ENCODE measurements at places on chromosomes 3 and 15.

DNA sequence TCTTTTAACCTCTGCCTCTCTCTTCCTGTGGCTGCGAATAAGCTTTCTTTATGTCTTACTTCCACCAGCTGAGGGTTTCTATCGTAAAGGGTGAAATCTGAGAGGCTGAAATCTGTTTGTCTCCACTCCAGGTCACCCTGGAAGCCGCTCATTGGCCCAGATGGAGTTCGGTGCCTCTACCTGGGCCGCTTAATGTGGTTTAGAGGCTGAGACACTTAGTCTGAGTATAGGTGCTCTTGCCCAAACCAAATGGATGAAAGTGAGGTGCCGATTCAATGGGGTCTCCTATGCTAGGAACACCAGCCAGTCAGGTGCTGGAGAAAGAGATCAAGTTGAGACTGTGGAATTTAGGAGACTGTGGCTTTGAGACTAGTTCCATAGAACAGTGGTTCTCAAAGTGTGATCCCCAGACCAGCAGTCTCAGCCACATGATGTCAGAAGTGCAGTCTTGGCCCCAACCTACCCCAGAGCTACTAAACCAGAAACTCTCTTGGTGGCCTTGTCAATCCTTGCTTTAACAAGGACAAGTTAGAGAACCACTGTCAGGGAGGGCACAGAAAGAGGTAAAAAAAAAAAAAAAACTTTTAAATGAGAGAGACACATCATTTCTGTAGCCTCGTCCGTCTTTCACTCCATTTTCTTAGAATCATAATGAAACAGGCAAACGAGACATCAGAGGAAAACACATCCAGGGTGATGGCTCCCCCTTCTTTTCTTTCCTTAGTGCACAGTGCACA is 54.9 kb upstream of the CCR2 start:
- DNase-seq: no peak

DNA sequence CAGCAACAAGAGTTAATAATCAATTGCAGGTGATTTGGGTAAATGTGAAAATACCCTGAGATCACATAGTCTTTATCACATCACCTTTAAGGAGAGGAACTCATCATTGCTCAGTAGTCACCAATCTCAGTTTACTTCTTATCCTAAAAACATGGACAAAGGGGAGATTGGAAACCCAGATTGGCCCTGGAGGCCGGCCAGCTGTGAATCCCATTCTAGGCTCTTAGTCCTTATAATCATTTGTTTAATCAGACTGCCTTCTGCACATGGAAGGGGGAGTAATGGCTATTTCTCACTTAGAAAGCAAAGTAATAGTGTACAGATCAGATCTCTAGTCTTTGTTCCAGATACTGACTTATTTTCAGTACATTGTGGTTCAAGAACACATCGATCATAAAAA is 37.2 kb upstream of the CPB1 start:
- no peak for DNase-seq

- DNase-seq: no peak
Measured at GRCh38 chr3:128367761-128368160, 98.9 kb downstream of the DNAJB8 start.

DNA sequence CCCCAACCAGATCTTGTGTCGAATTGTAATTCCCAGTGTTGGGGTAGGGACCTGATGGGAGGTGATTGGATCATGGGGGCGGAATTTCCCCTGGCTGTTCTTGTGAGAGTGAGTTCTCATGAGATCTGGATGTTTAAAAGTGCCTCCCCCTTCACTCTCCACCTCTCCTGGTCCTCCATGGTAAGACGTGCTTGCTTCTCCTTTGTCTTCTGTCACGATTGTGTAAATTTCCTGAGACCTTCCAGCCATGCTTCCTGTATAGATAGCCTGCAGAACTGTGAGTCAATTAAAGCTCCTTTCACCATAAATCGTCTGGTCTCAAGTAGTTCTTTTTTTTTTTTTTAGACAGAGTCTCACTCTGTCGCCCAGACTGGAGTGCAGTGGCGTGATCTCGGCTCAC is 42.3 kb downstream of the NR1D2 start:
- no peak for DNase-seq

DNA sequence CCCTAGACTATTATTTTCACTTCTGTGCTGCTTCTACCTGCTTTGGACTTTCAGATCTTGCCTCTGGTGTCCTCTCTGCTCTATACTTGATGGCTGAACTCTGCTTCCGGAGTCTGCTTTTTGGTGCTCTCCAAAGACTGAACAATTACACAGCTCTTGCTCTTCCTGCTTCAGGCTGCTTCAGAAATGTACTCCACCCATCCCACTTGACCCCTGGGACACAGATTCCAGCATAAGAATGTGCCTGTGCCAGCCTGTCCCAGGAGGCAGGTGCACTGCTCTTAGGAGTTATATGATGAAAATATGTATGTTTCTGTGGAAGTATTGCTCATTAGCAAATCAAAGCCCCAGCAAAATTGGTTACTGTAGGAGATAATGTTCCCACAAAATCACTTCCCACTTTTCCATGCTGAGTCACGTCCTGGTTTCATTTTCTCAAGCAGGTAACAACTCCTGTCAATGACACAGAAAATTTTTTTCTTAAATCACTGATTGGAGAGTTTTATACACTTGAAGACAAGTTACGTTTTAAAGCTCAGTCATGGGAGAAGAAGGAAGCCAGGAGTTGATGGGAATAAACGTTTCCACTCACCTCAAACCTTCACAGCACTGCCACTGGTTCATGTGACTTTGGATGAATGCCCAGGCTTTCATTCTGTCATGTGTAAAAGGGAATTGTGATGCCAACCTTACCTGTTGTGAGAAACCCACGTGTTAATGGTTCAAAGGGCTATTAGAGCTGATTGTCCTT is 239.4 kb upstream of the ZPLD1 start:
- no peak for DNase-seq

DNA sequence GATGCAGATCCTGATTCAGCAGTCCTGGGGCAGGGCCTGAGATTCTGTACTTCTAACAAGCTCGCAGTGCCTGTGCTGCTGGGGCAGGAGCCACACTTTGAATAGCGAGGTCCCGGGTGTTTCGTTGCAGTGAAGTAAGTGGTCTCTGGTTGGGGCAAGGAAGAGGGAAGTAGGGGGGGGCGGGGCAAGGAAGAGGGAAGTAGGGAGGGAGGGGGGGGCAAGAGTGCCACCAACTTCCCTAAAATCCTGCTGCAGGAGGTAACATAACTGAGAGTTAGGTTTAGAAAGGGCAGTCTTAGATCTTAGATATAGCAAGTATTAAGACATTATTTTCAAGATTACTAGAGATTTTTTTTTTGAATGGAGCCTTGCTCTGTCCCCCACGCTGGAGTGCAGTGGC is 35.5 kb downstream of the CRTAP start:
- no peak for DNase-seq

GRCh38 chr3:52434491-52435115 is 10.3 kb downstream of the SEMA3G start:
- DNase-seq: no peak

DNA sequence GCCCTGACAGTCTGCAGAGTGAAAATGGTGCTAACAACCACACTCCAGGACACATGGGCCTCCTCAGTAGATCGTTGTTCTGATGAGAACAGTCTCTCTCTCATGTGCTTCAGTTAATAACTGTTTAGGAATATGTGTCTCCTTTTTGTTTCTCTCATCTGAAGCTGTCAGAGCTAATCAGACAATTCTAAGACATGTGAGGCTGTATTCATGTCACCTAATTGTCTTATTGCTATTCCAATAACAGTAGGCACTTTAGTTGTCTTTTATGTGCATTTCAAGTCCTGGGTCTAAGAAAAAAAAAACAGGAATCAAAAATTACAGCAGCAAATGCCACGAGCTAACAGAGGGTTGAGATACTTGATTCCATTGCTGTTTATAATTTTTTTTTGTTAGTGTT is 89.1 kb downstream of the WDR49 start:
- no peak for DNase-seq

GRCh38 chr3:187804745-187805121 is 59.5 kb upstream of the BCL6 start:
- no peak for DNase-seq

GRCh38 chr3:47130557-47130956 is 33.4 kb downstream of the SETD2 start:
- no peak for DNase-seq

DNA sequence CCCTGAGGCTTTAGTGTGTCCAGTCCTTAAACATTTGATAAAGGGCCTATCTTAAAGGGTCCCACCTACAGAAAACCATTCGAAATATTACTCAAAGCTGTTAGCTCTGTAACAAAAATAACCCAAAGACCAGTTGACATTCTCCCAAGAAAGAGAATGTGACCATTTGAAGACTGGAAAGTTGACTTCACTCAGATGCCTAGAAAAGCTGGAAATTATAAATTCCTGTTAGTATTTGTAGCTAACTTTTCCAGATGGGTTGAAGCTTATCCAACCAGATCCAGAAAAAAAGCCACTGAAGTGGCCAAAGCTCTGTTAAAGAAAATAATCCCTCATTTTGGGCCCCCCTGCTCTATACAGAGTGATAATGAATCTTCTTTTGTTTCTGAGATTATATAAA is 408.4 kb downstream of the PLOD2 start:
- DNase-seq: no peak

DNA sequence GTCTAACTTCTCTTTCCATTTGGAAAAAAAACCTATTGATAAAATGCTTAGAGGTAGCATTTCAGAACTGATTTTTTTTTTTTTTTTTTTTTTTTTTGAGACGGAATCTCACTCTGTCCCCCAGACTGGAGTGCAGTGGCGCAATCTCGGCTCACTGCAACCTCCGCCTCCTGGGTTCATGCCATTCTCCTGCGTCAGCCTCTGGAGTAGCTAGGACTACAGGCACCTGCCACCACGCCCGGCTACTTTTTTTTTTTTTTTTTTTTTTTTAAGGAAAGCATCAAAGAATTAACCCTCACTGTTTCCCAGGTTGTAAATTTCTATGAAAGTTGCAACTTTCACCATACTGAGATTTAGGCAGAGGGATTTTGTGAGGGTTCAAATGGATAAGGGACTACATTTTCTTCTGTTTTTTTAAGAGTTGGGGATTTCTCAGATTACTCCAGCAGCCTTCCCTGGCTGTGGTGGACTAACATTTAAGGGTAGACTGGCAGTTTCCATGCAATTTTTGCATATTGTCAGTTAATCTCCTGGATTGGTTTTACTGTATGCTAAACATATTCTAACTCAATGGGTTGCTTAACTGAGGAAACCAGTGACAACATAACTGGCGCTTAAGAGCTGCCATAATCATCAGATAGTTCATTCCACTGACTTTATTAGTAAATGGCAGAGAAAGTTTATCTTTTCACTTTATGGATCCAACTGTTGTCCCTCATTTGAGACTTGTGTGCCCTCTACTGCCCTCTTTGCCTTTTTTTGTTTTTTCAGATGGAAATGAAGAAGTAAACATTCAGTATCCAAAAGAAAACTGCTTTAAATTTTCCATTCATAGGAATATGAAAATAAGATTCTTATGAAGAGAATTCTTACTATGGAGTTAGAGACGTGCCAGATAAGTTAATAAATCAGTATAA is 93.7 kb downstream of the NPTN start:
- no peak for DNase-seq
